Suppressor macrophage treated with lipopolysaccharide for 1 hour (primary cell): ENCODE measurements at places on chromosomes 7 and 10.

DNA sequence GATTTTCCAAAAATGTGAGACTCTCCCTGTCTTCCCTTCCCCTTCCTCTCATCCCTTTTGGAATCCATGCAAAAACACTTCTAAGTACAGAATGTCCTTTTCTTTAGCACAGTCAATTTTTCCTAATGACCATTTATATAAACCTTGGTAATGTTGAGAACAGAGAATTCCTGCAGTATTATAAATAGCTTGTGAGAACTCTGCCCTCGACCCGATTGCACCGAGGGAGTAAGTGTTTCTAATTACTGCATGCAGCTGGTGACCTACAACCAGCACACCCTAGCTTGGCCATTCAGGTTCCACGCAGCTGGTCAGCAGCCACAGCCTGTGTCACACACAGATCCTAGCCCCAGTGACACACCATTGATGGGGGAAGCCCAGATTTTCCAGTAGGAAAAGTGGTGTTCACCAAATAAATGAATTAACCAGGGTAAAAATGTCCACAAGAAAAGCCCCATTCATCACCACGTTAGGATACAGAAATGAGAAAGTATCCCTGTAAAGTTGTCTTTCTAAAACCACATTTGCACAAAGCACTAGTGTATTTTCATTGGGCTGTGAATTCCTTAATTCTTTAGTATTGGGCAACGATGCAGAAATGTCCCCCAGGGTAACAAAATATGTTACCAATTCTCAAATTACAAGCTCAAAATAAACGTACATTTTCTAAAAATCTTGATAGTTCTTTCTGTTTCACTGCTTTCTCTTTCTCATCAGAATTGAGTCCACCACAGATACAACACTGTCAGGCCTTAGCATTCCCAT lies 499.0 kb upstream of the KLF6 start:
- no peak for DNase-seq

DNA sequence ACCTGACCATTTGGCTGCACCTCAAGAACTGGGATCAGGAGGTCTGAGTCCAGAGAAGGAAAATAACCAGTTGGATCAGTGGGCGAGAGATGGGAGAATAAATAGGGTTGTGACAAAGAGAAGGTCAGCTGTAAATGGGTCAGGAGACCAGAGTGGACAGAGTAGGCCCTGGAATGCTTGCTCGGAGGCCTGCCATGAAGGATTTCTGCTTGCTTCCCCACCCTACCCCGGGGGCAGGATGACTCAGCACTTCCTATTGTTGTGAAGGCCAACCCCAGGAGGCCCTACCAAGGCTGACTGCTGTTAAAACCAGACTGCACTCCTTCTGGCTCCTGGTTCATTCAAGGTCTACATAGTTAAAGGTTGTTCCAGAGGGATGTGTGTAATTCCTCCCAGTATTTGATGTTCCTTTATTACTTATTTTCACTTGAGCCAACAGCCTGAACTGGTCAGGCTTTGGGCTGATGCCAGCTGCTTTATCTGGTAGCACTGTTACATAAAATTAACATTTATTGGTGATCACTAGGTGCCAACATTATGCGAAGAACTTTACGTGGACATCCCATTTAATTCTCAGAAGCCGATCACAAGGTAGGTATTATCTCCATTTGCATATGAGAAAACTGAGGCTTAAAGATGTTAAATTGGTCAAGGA lies 27.3 kb upstream of the IFRD1 start:
- DNase-seq: peak; percentile 73

DNA sequence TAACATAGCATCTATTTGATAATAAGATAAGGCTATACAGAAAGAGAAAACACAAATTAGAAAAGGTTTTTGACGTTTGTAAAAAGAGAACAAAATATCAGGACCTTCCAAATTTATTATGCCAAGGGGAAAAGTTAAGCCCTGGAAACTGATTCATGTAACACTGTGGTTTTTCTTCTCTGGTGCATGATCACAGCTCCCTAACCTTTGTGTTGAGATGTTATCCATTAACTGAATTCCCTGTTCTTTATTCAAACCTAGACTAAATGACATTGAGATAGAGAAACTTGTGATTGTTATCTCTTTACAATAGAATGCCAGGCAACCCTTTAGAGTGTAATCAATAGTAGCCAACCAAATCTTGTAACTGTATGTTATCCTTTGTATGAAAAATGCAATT lies 141.5 kb upstream of the NRG3 start:
- DNase-seq: no peak

- DNase-seq: no peak
Observed at GRCh38 chr10:78973901-78974616, 94.7 kb upstream of the ZMIZ1 start.

GRCh38 chr10:15625261-15625660 lies 94.5 kb downstream of the ITGA8 start:
- DNase-seq: no peak

DNA sequence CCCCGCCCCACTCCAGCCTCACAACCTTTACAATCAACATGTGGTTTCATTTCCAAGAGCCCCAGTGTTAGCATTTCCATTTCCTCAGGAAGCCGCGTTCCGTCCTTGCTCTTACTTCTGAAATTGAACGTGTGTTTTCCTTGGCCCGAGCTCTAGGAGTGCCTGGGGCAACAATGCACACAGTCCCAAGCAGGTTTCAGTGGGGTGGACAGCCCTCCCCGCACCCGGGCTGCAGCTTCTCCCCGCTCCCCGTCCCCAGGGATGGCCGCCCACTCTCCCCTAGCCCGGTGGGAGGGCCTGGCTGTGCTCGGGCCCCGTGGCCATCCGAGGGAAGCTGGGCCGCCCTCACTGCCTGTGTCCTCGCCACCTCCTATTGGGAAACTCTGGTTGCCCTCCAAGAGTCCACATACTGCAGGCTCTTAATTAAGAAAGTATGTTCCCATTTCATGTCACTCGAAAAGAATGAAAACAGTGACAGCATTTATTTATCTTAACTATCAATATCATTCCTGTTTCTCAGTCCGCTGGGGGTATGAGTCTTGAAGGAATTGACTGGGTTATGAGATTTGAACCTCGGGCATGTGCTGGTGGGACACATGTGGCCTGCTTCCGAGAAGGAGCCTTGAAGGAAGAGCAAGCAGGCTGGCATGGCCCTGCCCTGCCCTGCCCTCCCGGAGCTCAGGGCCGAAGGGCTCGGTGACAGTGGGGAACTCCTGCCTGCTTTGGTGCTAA lies 163.8 kb downstream of the GRK5 start:
- DNase-seq: no peak

DNA sequence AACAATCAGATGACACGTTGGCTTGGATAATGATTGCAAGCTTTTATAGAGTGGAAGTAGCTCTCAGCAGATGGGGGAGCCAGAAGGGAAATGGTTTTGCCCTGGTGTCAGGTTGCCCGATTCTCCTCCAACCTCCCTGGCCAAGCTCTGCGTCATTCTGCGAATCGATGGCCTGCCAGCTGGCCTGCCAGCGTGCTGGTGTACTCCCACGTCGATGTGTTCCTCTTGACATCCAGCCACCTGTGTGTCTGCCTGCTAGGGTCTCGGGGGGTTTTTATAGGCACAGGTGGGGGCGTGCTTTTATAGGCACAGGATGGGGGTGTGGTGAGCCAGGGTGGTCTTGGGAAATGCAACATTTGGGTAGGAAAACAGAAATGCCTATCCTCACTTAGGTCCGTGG lies 4.6 kb downstream of the NET1 start:
- no peak for DNase-seq

- no peak for DNase-seq
Observed at GRCh38 chr10:84391326-84391725, 62.9 kb downstream of the CCSER2 start.

DNA sequence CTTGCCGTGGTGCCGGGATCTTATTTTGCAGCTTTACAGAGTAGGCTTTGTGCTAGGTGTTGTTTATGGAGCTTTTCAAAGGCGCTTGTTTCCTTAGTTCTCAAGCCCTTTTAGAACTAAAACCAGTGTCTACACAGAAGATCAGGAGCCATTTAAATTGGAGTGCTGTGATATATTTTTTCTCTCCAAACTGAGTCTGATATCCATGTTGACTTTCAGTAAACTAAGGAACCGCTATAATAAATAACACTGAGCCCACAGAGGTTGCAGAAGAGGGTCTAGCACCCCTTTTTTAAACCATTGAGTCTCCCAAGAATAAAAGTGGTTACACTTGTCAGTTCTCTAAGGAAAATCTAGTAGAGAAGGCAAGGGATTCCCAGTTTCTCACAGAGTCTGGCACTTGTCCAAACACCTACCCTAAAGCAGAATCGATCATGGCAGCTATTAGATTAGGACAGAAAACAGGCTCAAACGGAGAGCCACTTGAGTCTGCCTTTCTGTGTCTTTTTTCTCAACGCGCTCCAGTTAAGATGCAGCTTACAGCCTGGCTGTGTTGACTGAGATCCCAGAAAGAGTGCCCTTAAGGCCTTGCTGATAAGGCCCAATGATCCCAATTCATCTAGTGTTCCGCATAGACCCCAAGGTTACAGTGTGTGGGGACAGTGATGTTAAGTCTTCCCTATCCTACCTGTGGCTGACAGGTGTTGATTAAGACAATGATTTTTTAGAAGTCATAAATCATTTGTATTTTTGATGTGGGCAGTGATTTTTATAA lies 804 bp downstream of the TMEM106B start:
- peak; percentile 30 for DNase-seq

DNA sequence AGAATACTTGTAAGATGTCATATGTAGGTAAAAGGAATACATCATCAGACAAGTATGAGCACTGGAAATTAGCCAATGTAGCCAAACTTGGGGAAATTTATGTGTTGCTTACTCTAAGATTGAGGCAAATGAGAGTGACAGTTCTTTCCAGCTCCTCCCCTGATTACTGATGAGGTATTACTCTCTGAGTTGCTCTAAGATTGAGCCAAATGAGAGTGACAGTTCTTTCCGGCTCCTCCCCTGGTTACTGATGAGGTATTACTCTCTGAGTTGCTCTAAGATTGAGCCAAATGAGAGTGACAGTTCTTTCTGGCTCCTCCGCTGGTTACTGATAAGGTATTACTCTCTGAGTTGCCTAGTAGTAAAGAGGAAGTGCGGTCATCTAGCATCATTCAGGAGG lies 435.8 kb downstream of the NRG3 start:
- no peak for DNase-seq

- DNase-seq: no peak
Observed at GRCh38 chr10:77905781-77906180, 20.8 kb downstream of the DLG5 start.

- DNase-seq: no peak
Observed at GRCh38 chr7:124422081-124422480, 343.5 kb downstream of the GPR37 start.
